Activated naive CD8-positive, alpha-beta T cell treated with anti-CD3 and anti-CD28 coated beads, Interleukin-2, amount 50 U/mL, for 16 hours (primary cell): ENCODE measurements at places on chromosomes 11 and 22.
A peak's percentile ranks its signal among the peaks of the same experiment; 100 is the strongest.

DNA sequence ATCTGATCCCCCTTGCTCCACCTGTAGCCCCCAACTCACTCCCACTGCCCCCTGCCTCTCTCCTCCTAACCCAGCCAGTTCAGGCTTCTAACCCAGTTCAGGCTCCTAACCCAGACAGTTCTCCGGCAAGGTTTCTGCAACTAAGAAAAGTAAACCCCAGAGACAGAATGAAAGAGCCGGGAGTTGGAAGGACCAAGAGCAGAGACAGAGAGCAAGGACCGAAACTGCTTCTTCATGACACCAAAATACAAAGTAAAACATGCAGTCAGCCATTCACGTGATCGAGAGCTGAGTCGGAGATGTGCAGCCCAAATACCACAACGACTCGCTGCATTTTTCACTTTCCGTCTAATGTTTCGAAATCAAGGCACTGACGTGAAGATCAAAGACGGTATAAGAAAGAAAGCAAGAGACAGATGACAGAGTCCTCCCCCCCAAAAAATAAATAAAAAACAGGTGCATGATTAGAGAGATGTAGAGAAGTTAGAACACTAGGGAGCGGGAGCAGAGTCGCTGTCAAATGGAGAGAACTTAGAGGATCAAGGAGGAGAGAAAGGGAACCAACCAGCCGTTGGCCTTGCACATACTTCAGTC is 884 bp downstream of the IL10RA start:
- DNase-seq = peak; percentile 44

- no peak for DNase-seq
These were observed 174.7 kb downstream of the TBC1D22A start for GRCh38 chr22:46937185-46937584.

DNA sequence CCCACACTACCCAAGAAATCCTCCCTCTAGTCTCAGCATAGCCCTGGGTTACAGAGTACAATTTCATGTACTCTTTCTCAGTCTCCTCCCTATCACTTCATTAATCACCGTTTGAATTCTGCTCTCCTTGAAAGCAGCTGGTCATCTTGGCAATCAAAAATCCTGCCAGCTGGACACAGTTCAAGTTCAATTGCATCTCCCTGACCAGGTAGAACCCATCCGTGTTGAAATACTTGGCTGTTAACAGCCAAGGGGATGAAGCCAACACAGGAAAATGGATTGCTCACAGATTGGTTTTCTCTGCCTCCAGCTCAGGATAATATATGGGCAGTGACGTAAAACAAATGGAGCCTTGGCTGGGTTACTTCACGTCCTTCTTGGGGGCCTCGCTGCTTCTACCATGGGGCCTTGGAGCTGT is 55.1 kb upstream of the GRK3 start:
- DNase-seq = no peak

- DNase-seq = no peak
These were observed 17.7 kb downstream of the MGAT3 start for GRCh38 chr22:39474351-39475111.
